ENCODE measurements at places on chromosomes 6 and 20.

GRCh38 chr6:72564231-72564630, 57.6 kb upstream of the KCNQ5 start:
- DNase-seq, result no peak

DNA sequence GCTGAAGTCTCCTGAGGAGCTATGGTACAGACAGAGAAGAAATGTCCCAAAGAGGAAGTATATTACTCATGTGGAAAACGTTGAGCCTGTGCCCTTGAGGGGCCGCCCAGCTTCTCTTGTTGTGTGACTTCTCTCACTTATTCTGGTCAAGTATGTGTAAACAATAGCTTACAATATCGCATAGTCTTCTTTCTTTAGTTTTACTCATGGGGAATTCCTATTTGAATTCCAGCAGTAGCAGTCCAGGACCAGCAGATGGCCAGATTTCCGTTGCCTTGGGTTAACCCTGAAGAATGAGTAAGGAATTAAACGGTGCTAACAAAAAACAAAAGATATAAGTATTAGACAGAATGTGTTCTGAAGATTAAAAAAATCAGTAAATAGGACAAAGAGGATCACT, 522.0 kb upstream of the GJE1 start:
- no peak for DNase-seq

DNA sequence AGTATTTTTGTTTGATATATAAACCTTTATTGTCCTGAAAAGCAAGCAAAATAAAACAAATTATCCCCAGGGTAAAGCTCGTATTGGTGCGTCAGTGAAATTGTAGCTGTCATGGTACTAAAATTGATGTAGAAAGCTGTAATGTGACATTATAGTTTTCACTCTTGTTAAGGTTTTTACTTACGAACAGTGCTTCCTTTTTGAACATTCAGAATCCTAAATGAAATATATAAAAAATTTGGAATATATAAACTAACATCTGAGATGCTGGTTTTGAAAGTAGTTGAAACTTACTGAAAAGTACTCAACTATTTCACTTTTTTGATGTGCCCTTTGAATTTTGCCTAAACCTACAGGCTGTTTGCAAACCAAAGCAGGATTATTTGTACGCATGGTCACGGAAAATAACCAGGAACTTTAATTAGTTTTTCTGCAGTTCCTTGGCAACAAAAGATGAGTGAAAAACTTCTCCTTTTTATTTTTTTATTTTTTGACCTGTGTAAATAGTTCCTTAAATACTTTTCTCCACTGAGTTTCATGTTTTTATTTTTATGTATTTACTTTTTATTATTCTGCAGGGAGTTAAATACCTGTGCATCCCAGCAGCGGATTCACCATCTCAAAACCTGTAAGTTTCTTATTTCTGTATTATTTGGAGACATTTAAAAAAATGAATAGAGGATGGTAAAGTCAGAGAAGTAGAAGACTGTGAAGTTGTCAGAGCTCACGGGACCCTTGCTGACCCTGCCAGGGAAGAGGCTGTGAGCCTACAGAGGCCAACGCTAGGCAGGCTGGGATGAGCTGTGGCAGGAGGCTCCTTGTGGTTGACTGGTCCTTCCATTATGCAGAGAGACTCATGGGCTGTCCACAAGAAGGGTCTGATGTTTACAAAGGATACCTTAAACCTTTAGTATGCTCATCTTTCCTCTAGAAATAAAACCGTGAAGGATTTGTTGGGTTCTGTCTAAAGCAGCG, 42.5 kb downstream of the DUSP22 start:
- DNase-seq, result no peak

- no peak for DNase-seq
Observed at GRCh38 chr6:36590237-36590636, 3.9 kb upstream of the SRSF3 start.

Measured in stimulated activated CD4-positive, alpha-beta T cell treated with anti-CD3 and anti-CD28 coated beads, TNF-alpha, amount 100 ng/mL, for 1 hour (primary cell).